ENCODE measurements at places on chromosomes 16 and 17. TPM values are rescaled to one million over a fixed set of nuclear protein-coding genes. Genes with fewer than 3 reads are reported as not detected.

- H3K27ac ChIP-seq: peak overlapping the region; percentile 73
- H3K27me3 ChIP-seq: peaks cover 4% of the 10 kb centered on the region
- no peaks in the 10 kb centered on the region for H3K36me3 ChIP-seq
- no peak for DNase-seq
- peaks cover 31% of the 10 kb centered on the region for H3K4me1 ChIP-seq
Measured at GRCh38 chr17:30375661-30376060, 3.1 kb upstream of the CPD start.

TBX2 gene
- 3.6 TPM for total RNA-seq

DNA sequence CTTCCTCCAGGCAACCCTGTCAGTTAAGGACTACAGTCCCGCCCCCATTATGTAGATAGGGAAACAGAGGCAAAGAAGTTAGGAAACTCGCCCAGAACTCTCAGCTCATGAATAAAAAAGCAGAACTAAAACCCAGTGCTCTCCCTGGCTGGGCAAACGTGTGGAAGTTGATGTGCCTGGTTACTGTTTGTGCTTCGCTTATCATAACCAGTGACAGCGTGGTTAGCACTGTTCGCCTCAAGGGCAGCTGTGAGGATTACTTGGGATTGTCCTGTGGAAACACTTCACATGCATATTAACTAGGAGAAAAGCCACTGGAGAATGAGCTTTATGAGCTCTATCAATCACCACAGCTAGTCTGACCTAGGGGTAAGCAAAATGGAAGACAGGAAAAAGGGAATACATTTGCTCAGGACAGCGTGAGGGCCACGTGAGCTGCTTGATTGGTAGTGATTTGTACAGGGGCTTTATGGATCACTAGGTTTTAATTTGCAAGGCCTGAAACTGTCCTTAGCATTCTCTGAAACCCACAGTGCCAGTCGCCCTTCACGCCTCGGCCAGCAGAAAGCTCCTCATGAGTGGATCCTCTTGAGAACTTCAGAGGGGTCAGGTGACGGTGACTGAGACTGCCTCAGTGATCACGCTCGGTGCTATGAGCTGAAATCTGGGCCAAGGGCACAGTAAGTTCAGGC lies 19.9 kb downstream of the CYB5D2 start:
- H3K27me3 ChIP-seq: no peaks in the 10 kb centered on the region
- H3K4me1 ChIP-seq: no peaks in the 10 kb centered on the region
- H3K36me3 ChIP-seq: peaks cover 15% of the 10 kb centered on the region

MPDU1 gene
- 71.9 TPM for total RNA-seq

DNA sequence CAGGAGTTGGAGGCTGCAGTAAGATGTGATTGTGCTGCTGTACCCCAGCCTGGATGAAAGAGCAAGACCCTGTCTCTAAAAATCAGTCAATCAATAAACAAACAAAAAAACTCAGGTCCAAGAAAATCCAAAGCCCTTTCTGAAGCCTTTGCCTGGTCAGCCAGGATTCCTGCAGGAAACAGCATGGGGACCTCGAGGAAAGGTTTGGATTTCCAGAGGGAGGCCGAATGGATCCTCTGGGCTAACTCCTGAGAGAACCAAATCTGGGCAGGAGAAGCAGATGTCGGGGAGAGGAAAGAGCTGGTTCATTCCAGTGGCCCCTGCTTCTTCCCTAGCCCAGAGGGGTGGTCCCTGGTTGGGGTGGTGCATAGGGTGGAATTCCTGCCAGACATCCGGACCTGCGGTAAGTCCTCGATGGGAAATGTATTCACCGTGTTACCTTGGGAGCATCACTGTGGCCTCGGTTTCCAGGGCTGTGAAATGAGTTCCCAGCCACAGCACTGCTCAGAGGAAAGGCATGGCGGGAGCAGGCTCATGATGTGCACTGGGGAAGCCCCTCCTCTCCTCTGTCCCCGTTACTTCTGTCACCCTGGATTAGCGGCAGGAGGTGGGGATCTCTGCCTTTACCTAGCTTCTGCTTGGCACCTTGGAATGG lies 75.1 kb downstream of the CYLD start:
- H3K36me3 ChIP-seq: no peaks in the 10 kb centered on the region
- H3K27ac ChIP-seq: no peak overlapping the region
- no peak overlapping the region for H3K4me3 ChIP-seq
- DNase-seq: no peak

DNA sequence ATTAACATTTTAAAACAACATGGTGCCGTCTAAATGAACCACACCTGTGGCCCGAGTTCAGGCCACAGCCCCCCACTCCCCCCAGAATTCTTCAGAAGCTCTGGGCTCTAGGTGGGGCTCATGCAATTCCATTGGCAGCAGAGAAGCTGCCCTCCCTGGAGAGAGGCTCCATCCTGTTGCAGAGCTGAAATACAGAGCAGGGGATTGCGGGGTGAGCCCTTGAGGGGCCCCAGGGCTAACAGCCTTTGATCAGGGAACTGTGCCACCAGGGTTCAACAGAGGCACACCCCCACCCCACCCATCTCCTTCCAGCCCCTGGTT lies 69.3 kb downstream of the ABR start:
- no peak overlapping the region for H3K27ac ChIP-seq
- no peaks in the 10 kb centered on the region for H3K36me3 ChIP-seq
- H3K4me1 ChIP-seq: peaks cover 21% of the 10 kb centered on the region
- H3K4me3 ChIP-seq: peak overlapping the region; percentile 64

- H3K27me3 ChIP-seq: peaks cover 4% of the 10 kb centered on the region
- no peak for DNase-seq
- H3K36me3 ChIP-seq: no peaks in the 10 kb centered on the region
- no peak overlapping the region for H3K27ac ChIP-seq
Measured at GRCh38 chr16:30490210-30490609, 17.7 kb downstream of the ITGAL start.

GRCh38 chr17:45780921-45781320 lies 3.2 kb upstream of the CRHR1 start:
- H3K4me1 ChIP-seq: peaks cover 4% of the 10 kb centered on the region
- H3K27ac ChIP-seq: no peak overlapping the region
- H3K4me3 ChIP-seq: no peak overlapping the region
- peaks cover 77% of the 10 kb centered on the region for H3K27me3 ChIP-seq
- no peaks in the 10 kb centered on the region for H3K36me3 ChIP-seq

DNA sequence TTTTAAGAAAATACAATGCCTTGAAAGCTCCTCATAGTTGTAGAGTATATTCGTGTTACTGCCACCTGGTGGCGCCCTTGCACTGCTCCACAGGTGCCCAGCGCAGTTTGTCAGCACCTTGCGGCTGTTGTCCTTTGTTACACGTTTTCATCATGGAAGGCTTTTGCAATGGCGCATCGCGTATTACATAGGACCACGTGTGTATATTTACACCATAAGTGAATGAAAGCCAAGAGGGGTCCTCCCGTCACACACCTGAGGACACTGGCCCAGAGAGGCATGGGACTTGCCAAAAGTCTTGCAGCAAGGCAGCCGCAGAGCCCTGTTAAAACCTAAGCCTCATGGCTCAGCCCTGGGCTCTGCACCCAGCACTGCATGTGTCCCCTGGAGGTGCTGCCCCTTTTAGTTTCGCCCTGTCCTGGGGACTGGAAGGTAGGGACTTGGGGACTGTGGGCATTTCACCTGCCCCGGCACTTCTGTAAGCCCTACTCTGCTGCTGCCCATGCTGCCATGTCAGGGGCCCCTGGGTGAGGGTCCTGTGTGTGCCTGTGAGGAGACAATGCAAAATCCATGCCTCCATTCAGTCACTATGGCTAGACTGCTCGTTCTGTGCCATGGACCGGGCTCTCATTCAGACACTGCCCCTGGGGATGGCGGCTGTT lies 24.3 kb downstream of the POLR3E start:
- H3K27ac ChIP-seq: no peak overlapping the region
- no peak overlapping the region for H3K4me3 ChIP-seq
- peak; percentile 44 for DNase-seq

GPR179 gene
- total RNA-seq: 0.27 TPM

DNA sequence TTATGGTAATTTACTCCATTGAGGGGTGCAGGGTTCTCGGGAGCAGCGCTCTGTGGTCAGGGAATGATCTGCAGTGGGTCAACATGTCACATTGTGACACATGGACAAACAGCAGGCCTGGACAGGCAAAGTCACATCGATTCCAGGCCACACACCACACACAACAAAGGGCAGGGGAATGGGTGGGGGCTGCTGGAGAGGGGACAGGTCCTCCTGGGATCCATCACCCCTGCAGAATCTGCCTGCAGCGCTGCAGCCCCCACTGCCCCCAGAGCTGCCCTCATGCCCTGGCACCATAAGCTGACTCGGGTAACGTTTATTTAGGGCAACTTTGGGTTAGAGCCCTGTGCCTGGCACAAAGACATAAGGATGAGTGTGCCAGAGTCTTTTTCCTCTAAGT lies 9.1 kb downstream of the PEMT start:
- peaks cover 35% of the 10 kb centered on the region for H3K4me1 ChIP-seq
- no peak overlapping the region for H3K4me3 ChIP-seq
- peaks cover 5% of the 10 kb centered on the region for H3K36me3 ChIP-seq
- DNase-seq: no peak
- no peaks in the 10 kb centered on the region for H3K27me3 ChIP-seq
- H3K27ac ChIP-seq: no peak overlapping the region

GRCh38 chr17:14813649-14814370 lies 451.3 kb downstream of the PMP22 start:
- DNase-seq: no peak
- H3K27ac ChIP-seq: no peak overlapping the region
- H3K27me3 ChIP-seq: peaks cover 11% of the 10 kb centered on the region
- H3K36me3 ChIP-seq: peaks cover 1% of the 10 kb centered on the region
- H3K4me1 ChIP-seq: peaks cover 3% of the 10 kb centered on the region

DPEP2 gene
- total RNA-seq: not detected

DNA sequence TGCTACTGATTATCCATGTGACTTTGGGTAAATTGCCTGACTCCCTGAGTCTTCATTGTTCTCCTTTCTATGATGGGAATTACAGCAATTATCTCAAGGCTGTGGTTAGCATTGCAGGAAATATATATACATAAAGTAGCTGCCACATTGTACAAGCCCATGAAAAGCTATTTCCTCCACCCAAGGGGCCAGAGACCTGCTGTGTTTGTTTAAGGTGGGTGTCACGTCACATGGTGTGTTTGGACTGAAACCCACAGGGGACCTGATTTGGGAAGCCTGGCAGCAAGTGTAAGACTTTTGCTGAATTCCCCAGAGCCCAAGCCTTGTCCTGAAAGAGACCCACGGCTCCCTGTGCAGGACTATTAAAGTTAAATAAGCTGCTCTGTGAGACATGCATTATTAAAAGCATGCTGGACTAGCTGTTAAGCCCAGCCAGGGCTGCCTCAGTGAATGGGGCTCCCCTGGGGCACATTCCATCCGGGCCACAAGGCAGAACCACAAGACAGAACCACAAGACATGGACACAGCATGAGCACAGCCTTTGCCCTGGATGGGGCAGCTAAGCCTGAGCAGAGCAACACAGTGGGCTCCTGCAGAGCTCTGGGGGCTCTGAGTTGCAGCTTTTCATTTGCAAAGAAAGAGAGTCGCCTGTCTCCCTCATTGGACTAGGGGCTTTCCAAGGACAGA lies 148.9 kb downstream of the SPACA3 start:
- H3K27me3 ChIP-seq: peaks cover 40% of the 10 kb centered on the region
- DNase-seq: no peak
- no peaks in the 10 kb centered on the region for H3K36me3 ChIP-seq
- H3K27ac ChIP-seq: no peak overlapping the region

- H3K4me1 ChIP-seq: peaks cover 2% of the 10 kb centered on the region
- no peak overlapping the region for H3K4me3 ChIP-seq
- no peaks in the 10 kb centered on the region for H3K27me3 ChIP-seq
- no peak for DNase-seq
- peaks cover 11% of the 10 kb centered on the region for H3K36me3 ChIP-seq
Measured at GRCh38 chr17:2232244-2232638, 71.3 kb downstream of the SMG6 start.

GRCh38 chr16:46808997-46809396 lies 22.0 kb downstream of the C16orf87 start:
- peaks cover 5% of the 10 kb centered on the region for H3K4me1 ChIP-seq
- peaks cover 10% of the 10 kb centered on the region for H3K36me3 ChIP-seq
- H3K27ac ChIP-seq: no peak overlapping the region
- no peaks in the 10 kb centered on the region for H3K27me3 ChIP-seq

DNA sequence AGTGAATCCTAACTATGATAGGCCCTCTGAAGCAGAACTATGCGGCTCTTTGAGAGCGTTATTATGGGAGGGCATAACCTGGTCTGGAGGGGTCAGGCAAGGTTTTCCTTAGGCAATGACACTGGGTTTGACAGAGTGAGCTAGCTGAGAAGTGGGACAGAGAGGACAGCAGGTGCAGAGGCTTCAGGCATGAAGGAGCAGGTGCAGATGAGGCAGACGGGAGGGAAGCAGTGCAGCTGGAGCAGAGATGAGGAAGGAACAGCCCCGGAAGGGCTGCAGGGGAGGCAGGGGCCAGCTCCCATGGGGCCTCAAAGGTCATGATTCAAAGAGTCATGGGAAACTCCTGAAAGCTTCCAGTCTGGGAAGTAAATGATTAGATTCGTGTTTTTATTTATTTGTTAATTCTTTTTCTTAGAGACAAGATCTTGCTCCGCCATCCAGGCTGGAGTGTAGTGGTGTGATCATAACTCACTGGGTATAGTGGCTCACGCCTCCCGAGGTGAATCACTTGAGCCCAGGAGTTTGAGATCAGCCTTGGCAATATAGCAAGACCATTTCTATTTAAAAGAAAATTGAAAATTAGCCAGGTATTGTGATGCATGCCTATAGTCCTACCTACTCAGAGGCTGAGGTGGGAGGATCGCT lies 5.4 kb downstream of the MARCHF10 start:
- H3K36me3 ChIP-seq: no peaks in the 10 kb centered on the region
- peaks cover 16% of the 10 kb centered on the region for H3K4me1 ChIP-seq
- DNase-seq: no peak
- H3K27ac ChIP-seq: no peak overlapping the region
- H3K27me3 ChIP-seq: peaks cover 37% of the 10 kb centered on the region
- no peak overlapping the region for H3K4me3 ChIP-seq

DNA sequence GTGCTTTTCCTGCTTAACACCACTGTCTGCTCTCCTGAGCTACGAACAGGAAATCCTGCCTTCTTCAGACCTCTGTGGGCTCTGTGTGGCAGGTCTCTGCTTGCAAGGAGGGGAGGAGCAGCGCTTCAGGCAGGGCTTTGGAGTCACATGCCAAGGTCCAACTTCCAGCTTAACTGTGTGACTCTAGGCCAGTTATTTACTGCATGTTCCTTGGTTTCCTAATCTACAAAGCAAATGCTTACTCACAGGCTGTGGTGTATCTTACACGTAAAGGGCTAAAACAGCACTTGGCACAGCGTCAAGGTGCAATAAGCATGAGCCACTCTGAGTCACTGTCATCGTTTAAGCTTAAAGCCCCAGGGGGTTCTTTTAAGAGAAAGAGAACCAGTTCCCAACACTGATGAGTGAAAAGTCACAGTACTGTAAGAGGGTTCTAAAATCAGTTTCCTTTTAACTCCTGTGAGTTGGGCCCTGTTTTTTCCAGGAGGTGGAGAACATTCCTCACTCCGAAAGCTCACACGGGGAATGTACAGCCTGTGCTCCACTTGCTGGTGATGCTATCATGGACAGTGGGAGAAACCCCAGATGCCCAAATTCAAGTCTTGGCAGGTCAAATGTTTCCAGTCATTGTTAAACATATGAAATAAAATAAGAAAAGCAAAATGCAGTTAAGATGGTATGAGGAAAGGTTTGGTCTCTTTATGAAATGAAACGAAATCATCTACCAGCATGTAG lies 54.1 kb upstream of the BCAR1 start:
- peak overlapping the region; percentile 65 for H3K27ac ChIP-seq
- H3K4me1 ChIP-seq: peaks cover 30% of the 10 kb centered on the region
- DNase-seq: no peak
- H3K4me3 ChIP-seq: no peak overlapping the region
- H3K36me3 ChIP-seq: peaks cover 24% of the 10 kb centered on the region

GRCh38 chr17:33385713-33386112 lies 92.6 kb upstream of the ASIC2 start:
- H3K36me3 ChIP-seq: no peaks in the 10 kb centered on the region
- no peak overlapping the region for H3K4me3 ChIP-seq
- no peak for DNase-seq
- H3K4me1 ChIP-seq: peaks cover 3% of the 10 kb centered on the region
- peaks cover 2% of the 10 kb centered on the region for H3K27me3 ChIP-seq

Measured in progenitor cell of endocrine pancreas (in vitro differentiated cells).